ENCODE measurements at places on chromosomes 2 and 18. TPM values are rescaled to one million over a fixed set of nuclear protein-coding genes. Genes with fewer than 3 reads are reported as not detected.

DNA sequence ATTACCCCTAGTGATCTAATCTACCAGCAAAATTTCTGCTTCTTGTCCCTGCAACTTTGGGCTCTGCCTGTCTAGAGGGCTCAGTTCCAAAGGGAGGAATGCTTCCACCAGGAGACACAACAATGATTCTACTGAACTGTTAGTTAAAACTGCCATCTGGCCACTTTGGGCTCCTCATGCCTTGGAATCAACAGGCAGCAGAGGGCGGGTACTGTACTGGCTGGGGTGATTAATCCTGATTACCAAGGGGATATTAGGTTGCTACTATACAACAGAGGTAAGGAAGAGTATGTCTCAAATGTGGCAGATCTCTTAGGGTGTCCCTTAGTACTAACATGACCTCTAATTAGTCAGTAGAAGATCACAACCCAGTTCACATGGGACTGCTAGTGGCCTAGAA lies 21.4 kb downstream of the HADHA start:
- H3K4me3 ChIP-seq: no peak overlapping the region
- no peak for DNase-seq
- no peaks in the 10 kb centered on the region for H3K27me3 ChIP-seq
- no peak overlapping the region for H3K27ac ChIP-seq
- no peaks in the 10 kb centered on the region for H3K4me1 ChIP-seq
- peaks cover 27% of the 10 kb centered on the region for H3K36me3 ChIP-seq

GRCh38 chr18:37535968-37536367 lies 29.6 kb downstream of the CELF4 start:
- H3K4me1 ChIP-seq: peaks cover 3% of the 10 kb centered on the region
- H3K27ac ChIP-seq: no peak overlapping the region
- no peaks in the 10 kb centered on the region for H3K27me3 ChIP-seq
- no peak overlapping the region for H3K4me3 ChIP-seq

Gene C1QL2
- 0.81 TPM for total RNA-seq

DNA sequence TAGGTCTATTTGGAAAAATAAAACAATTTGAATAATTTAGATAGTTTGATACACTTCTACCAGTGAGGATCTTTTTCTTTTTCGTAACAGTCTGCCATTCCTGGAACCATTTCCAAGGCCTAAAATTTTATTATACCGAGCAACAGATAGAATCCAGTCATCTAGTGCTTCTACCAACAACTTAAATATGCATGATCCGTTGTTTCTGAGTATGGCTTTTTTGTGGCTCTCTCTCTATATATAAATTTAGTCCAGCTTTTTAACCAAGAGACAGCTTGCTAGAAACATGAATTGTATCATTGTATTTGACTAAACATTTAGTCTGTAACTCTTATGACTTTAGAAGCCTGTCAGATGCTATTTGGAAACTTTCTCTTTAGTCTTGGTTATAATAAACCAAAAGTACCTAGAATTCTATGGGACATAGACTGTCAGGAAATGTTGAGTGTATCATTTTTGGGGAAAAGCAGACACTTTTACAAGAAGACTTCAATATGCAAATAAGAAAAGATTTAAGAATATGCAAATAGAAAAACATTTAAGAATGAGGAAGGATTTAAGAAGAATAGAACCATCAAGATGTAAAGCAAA lies 161.4 kb downstream of the ZEB2 start:
- no peaks in the 10 kb centered on the region for H3K27me3 ChIP-seq
- no peaks in the 10 kb centered on the region for H3K36me3 ChIP-seq
- DNase-seq: no peak
- H3K4me1 ChIP-seq: peaks cover 2% of the 10 kb centered on the region
- H3K27ac ChIP-seq: no peak overlapping the region
- H3K4me3 ChIP-seq: no peak overlapping the region

GRCh38 chr2:20025065-20025786 lies 12.8 kb upstream of the MATN3 start:
- DNase-seq: no peak
- H3K27ac ChIP-seq: no peak overlapping the region
- no peaks in the 10 kb centered on the region for H3K27me3 ChIP-seq
- peaks cover 38% of the 10 kb centered on the region for H3K36me3 ChIP-seq
- no peak overlapping the region for H3K4me3 ChIP-seq
- no peaks in the 10 kb centered on the region for H3K4me1 ChIP-seq

DNA sequence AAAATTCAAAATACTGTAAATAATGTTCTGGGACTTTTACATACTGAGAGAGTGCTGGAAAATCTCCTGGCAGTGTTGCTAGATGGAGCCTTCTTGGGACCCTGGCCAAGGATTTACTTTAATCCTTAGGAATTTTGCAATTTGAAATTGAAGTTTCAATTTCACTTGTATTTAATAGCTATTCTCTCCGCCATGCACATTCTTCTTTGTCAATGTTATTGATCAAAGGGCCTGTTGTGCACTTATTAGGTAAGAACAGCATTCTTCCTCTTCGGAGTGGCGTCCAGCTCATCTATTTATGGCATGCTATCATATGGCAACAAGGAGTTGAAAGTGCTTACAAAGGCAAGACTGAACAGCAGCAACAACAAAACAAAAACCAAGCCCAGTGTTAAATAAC lies 40.1 kb upstream of the SOS1 start:
- H3K27ac ChIP-seq: no peak overlapping the region
- DNase-seq: no peak
- H3K4me1 ChIP-seq: no peaks in the 10 kb centered on the region
- no peaks in the 10 kb centered on the region for H3K36me3 ChIP-seq
- H3K4me3 ChIP-seq: no peak overlapping the region
- no peaks in the 10 kb centered on the region for H3K27me3 ChIP-seq

Gene GNLY
- total RNA-seq: not detected

- no peak overlapping the region for H3K4me3 ChIP-seq
- peaks cover 27% of the 10 kb centered on the region for H3K36me3 ChIP-seq
- H3K4me1 ChIP-seq: peaks cover 2% of the 10 kb centered on the region
- H3K27ac ChIP-seq: no peak overlapping the region
- no peaks in the 10 kb centered on the region for H3K27me3 ChIP-seq
Observed at GRCh38 chr2:181165199-181165868, 184.9 kb downstream of the UBE2E3 start.

DNA sequence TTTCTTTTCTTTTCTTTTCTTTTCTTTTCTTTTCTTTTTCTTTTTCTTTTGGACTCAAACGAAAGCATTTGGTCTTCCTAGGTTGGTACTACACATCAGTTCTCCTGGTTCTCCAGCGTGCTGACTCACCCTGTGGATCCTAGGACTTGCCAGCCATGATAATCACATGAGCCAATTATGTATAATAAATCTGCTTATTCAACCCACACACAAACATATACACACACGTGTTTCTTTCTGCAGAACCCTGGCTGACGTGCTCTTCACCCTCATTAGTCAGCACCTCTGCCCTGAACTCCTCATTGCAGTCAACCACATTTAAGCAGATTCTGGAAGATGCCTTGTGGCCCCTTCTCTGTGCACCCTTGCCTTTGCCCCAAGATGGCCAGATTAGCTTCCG lies 162.4 kb upstream of the MYT1L start:
- no peaks in the 10 kb centered on the region for H3K36me3 ChIP-seq
- H3K27me3 ChIP-seq: no peaks in the 10 kb centered on the region
- no peak overlapping the region for H3K4me3 ChIP-seq
- H3K4me1 ChIP-seq: no peaks in the 10 kb centered on the region
- DNase-seq: no peak
- H3K27ac ChIP-seq: no peak overlapping the region

DNA sequence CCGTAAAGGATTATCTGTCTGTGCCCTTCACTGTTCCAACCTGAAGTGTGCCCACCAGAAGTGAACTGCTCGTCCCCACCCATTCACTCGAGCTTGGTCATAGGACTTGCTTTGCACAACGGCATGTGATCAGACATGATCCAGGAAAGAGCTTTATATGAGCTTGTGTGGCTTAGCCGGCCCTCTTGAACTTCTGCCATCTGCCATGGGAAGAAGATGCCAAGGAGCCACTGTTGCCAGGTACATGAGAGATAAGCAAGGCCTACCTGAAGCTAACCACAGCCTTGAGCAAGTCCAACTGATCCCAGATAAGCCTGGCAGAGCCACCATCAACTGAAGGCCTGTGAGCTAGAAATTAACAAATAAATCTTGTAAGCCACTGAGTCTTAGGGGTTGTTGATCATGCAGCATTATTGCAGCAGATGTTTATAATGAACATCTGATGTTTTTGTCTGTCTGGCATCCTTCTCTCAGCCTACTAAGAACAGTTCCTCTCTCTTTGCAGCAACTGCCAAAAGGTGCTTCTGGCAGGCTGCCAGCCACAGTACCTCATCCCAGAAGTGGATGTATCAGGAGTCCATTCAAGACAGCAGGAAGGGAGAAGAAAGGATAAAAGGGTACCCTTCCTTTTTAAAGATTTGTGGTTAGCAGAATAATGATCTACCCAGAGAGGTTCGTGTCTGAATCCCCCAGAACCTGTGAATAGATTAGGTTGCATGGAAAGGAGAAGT lies 16.8 kb downstream of the DBI start:
- H3K4me1 ChIP-seq: no peaks in the 10 kb centered on the region
- no peak overlapping the region for H3K4me3 ChIP-seq
- H3K27me3 ChIP-seq: no peaks in the 10 kb centered on the region
- DNase-seq: no peak
- no peaks in the 10 kb centered on the region for H3K36me3 ChIP-seq
- H3K27ac ChIP-seq: no peak overlapping the region

Gene MRO
- 0.57 TPM for total RNA-seq

DNA sequence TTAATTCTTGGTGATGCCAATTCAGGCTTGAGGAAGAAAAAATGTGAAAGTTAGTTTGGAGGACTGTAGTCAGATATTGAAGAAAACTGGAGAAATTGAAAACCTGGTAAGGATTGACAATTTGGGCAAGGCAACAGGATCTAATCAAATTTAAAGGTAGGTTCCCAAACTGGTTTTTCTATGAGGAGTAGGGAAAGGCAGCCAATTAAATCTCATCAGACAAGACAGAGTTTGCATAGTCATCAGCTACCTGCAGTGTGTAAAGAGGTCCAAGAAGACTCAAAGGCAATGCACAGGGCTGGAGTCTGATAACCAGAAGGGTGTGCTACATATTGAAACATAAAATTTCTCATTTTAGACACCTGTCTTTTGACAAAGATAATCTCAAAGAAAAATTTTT lies 16.0 kb upstream of the CAB39 start:
- H3K36me3 ChIP-seq: no peaks in the 10 kb centered on the region
- no peaks in the 10 kb centered on the region for H3K27me3 ChIP-seq
- no peak overlapping the region for H3K4me3 ChIP-seq
- no peaks in the 10 kb centered on the region for H3K4me1 ChIP-seq

Gene PASK
- 66.1 TPM for total RNA-seq

DNA sequence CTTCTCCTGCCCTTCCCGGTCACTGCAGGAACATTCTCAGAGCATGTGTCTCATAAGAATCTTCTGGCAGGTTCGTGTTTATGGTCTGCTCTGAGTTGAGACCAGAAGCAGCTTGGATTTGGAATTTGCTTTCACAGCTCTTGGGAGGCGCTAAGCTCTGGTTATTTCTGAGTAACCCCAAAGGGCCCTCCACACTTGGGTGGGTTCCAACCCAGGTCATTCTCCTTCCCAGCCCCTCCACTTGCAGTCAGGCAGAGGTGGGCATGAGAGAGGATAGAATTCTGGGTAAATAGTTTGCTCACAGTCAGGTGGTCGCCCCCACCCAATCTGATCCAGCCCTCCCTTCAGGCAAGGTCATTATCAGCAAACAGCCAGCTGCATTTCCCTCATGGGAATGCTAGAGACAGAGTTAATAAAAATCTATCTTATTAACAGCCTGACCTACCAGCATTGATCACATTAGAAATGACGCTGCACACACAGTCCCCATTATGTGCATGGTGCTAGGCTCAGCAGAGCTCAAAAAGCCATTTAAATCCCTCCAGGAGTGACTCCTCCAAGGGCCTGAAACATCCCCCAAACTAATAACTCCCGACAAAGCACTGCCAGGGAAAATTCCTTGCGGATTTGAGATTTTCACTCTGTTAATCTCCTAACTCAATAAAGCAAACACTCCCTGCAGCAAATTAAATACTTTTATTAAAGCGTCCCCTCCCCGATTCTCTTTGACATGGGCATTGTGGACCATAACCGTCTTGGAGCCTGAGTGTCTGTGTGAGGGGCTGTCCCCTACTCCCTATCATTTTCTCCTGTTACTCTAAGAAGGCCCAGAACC lies 61.9 kb downstream of the SLC4A5 start:
- no peaks in the 10 kb centered on the region for H3K4me1 ChIP-seq
- no peak for DNase-seq
- H3K36me3 ChIP-seq: no peaks in the 10 kb centered on the region
- no peak overlapping the region for H3K4me3 ChIP-seq

GRCh38 chr18:48908916-48909315 lies 41.8 kb downstream of the SMAD7 start:
- H3K36me3 ChIP-seq: peaks cover 5% of the 10 kb centered on the region
- no peak for DNase-seq
- no peak overlapping the region for H3K27ac ChIP-seq
- H3K4me3 ChIP-seq: no peak overlapping the region
- no peaks in the 10 kb centered on the region for H3K4me1 ChIP-seq
- H3K27me3 ChIP-seq: no peaks in the 10 kb centered on the region

DNA sequence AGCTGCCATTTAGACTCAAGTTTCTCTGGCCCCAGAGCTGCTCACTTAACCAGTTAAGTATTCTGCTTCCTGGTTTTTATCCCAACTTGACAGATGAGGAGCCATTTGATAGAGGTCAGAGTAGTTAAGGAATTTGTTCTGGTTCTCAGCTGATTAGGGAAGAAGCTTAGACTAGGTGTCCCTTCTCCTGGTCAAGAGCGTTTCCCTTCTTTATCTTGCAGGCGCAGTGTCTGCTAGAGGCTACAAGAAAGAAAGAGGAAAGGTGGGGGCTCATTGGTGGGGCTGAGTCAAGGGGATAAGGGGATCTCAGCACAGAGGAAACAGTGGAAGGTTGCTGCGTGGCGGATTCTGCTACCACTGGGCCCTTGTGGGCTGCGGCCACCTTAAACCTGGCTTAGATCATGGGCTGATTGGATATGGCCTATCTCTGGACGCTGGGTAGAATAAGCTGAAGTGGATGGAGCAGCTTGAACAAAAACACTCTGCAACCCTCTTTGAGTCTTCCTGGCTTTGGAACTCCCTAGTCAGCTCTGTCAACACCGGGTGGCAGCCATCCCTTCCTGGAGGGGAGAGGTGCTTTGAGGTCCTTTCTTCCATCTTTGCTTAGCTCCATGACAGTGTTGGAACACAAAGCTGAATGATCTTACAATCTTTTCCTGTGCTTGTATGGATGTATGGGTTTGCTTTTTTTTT lies 70.8 kb downstream of the QPCT start:
- H3K4me1 ChIP-seq: peaks cover 2% of the 10 kb centered on the region
- DNase-seq: no peak
- no peak overlapping the region for H3K27ac ChIP-seq
- no peaks in the 10 kb centered on the region for H3K27me3 ChIP-seq
- H3K4me3 ChIP-seq: no peak overlapping the region
- no peaks in the 10 kb centered on the region for H3K36me3 ChIP-seq

DNA sequence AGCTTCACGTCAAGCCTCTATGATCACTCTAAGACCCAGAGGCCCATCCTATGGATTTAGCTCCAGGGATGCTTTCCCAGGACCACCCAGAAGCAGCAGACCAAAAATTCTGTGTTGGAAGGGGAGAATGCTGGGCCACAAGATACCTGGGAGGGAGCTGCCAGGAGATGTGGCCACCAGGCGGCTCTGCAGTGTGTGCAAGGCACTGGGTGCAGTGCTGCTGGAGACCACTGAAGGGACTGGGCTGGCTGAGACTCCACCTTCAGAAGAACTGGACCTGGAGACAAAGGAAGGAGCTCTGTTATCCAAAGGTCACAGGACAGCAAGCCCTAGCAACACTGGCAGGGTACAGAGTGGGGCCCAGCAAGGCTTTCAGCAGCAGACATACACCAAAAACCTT lies 34.0 kb downstream of the KANSL3 start:
- H3K4me1 ChIP-seq: no peaks in the 10 kb centered on the region
- no peak for DNase-seq
- H3K36me3 ChIP-seq: peaks cover 93% of the 10 kb centered on the region
- H3K4me3 ChIP-seq: no peak overlapping the region
- H3K27ac ChIP-seq: no peak overlapping the region

Data from H9 (cell line).